A549 treated with Hydrocortisone at 1 μM for 4 hours (cell line): ENCODE measurements at places on chromosomes 11 and 22. TPM values are rescaled to one million over a fixed set of nuclear protein-coding genes. Genes with fewer than 3 reads are reported as not detected.

MIAT gene
- 0.15 to 0.25 TPM (median 0.23 TPM) in 5 replicates for total RNA-seq

MRGPRX3 gene
- total RNA-seq = 0.09 TPM in 1 of 5 replicates, not detected in the others

TNNT3 gene
- 0.15 to 0.20 TPM (median 0.18 TPM) in 3 of 5 replicates, not detected in the others for total RNA-seq

DERL3 gene
- total RNA-seq = 0.16 to 0.71 TPM (median 0.55 TPM) in 5 replicates

IL17REL gene
- 0.05 to 0.06 TPM in 2 of 5 replicates, not detected in the others for total RNA-seq

RBMXL2 gene
- not detected in 5 replicates for total RNA-seq

PLAAT3 gene
- total RNA-seq = 50.7 to 72.3 TPM (median 65.6 TPM) in 5 replicates

RHOG gene
- total RNA-seq = 97.3 to 119 TPM (median 114 TPM) in 5 replicates

MPEG1 gene
- not detected in 5 replicates for total RNA-seq

C22orf39 gene
- 11.9 to 15.2 TPM (median 14.5 TPM) in 5 replicates for total RNA-seq

ASRGL1 gene
- total RNA-seq = 9.2 to 13.4 TPM (median 12.2 TPM) in 5 replicates

OR5T1 gene
- not detected in 5 replicates for total RNA-seq

TSSC4 gene
- 49.0 to 80.6 TPM (median 64.7 TPM) in 5 replicates for total RNA-seq

GALNT18 gene
- 27.0 to 34.1 TPM (median 32.5 TPM) in 5 replicates for total RNA-seq
